ENCODE measurements at places on chromosomes 4 and X.

DNA sequence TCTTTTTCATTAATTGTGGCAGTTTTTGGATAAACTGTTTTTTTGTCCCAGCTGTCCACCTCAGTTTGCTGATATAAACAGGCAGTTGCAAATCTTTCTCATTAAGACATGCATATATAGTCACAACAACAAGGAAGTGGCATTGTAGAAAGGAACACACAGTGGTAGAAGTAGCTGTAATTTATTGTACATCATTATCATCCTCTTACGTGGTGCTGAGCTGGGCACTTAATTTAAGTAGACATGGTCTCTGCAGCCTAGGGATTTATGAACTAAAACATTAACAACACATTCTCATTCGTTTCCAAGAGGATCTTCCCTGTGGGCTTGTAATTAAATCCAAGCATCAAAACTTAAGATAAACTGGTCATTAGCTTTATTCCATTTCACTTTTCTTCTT is 500.2 kb downstream of the INPP4B start:
- peak; percentile 8 for DNase-seq

DNA sequence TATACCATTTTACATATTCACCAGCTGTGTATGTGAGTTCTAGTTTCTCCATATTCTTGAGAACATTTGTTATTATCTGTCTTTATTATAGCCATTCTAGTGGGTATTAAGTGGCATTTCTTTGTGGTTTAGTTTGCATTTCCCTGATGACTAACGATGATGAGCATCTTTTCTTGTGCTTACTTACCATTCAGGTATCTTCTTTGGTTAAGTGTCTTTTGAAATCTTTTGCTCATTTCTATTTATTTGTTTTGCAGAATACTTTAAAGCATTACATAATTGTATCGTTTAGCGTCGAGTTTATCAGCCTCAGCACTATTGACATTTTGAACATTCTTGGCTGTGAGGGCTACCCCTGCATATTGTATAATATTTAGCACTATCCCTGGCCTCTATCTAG is 85.4 kb downstream of the FRMPD4 start:
- DNase-seq = no peak

DNA sequence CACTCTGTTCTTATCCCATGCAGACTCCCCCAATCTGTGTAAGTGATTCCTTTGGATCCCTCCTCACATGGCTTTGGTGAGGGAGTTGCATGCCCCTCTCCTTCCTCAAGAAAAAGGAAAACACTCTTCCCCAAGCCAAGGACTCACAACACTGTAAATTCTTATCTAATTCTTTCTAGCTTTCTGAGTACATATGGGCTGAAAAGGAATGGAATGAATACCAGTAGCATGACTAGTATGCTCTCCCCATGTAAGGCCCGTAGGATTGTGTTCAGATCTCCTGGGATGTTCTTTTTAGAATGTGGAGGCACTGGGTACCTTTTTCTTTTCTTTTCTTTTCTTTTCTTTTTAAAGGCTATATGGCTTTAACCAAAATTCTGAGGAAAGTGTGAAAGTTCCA is 17.0 kb upstream of the MAGED1 start:
- no peak for DNase-seq

DNA sequence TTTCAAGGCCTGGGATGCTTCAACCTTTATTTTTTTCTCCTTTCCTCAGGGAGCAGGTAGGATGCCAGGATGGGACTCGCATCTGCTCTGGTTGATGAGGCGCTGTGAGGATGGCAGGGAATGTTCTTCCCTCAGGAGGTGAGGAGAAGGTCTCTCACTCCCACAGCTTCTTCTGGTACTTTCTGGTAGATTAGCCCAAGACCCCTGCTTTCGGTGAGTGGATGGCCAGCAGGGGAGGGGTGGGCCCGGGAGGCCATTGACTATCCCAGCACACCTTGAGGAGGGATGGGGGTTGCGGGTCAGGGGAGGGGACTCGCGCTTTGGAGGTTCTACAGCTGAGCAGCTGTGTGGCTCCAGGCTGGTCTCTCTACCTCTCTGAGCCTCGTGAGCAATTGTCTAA is 14.8 kb downstream of the CYTL1 start:
- DNase-seq = peak; percentile 35

DNA sequence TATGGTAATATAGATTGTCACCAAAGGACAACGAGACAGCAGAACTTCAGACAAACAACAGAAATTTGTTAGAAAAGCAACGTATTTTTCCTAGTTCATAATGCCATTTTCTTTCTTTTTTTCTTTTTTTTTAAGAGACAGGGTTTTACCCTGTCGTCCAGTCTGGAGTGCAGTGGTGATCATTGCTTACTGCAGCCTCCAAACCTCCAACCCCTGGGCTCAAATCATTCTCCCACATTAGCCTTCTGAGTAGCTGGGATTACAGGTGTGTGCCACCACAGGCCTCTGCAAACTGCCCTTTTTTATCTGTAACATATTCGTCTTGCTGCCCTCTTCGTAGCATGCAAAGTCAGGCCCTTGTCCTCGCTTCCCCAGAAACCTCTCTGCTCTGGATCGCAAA is 116.5 kb upstream of the PDLIM3 start:
- DNase-seq = no peak

- peak; percentile 0 for DNase-seq
These were observed 64.4 kb downstream of the CHST7 start for GRCh38 chrX:46637938-46638337.

GRCh38 chrX:110032534-110033147 is 29.7 kb downstream of the TMEM164 start:
- no peak for DNase-seq

- DNase-seq = peak; percentile 13
These were observed 24.3 kb upstream of the NDNF start for GRCh38 chr4:121096629-121097028.

GRCh38 chr4:8709729-8710360 is 117.3 kb downstream of the CPZ start:
- no peak for DNase-seq

GRCh38 chr4:86918539-86919072 is 16.2 kb upstream of the AFF1 start:
- peak; percentile 42 for DNase-seq

- DNase-seq = peak; percentile 0
These were observed 547.5 kb downstream of the NLGN4X start for GRCh38 chrX:5681159-5681558.

GRCh38 chr4:119016636-119017035 is 119.0 kb upstream of the MYOZ2 start:
- DNase-seq = no peak
